ENCODE measurements at places on chromosomes 5 and 9. TPM values are rescaled to one million over a fixed set of nuclear protein-coding genes. Genes with fewer than 3 reads are reported as not detected.

- no peak overlapping the region for H3K4me3 ChIP-seq
- no peaks in the 10 kb centered on the region for H3K27me3 ChIP-seq
- no peaks in the 10 kb centered on the region for H3K36me3 ChIP-seq
- no peak overlapping the region for H3K27ac ChIP-seq
Observed at GRCh38 chr5:63727583-63727982, 234.7 kb downstream of the HTR1A start.

DNA sequence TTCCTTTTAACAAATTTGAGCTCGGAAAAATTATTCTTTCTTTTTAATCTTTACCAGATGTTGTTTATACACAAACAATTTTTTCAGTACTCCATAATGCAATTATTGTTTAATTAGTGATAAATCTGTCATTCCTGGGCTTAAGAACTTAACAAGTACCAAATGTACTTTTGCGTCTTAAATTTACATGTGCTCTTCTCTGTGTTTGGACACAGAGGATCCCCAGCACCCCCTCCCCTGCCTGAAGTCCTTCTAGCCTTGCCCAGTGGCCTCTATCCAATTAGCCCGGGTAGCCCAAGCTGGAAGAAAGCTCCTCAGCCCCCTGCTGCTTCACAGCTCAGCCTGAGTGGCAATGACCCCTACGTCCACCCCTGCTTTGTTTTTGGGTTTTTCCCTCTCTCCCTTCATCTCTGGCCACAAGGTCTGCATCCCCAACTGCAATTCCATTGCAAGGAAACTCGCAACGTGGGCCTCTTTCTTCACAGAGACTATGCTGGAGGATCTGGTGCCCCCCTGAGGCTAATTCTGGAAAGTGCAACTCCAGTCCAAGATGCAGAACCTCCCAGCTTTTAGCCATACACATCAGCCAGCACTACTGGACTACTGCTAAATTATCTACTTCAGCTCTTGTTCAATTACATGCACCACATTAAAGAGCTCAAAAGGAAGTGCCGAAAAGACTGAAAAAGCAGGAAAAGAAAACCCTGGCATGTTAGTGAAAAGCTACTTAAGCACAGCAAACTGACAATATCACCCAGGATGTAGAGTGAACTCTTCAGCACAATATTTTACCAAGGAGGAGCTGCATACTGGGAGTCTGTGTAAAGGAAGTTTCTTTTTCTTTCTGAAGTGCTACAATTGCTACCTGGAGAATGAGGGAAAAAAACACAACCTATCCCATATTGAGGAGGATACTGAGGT is 186.2 kb downstream of the FANCC start:
- H3K4me3 ChIP-seq: no peak overlapping the region
- no peaks in the 10 kb centered on the region for H3K36me3 ChIP-seq
- DNase-seq: peak; percentile 34

GRCh38 chr5:111627862-111628261 is 115.5 kb upstream of the STARD4 start:
- H3K4me1 ChIP-seq: no peaks in the 10 kb centered on the region
- no peak for DNase-seq
- H3K27ac ChIP-seq: no peak overlapping the region
- H3K36me3 ChIP-seq: no peaks in the 10 kb centered on the region
- H3K27me3 ChIP-seq: no peaks in the 10 kb centered on the region

DNA sequence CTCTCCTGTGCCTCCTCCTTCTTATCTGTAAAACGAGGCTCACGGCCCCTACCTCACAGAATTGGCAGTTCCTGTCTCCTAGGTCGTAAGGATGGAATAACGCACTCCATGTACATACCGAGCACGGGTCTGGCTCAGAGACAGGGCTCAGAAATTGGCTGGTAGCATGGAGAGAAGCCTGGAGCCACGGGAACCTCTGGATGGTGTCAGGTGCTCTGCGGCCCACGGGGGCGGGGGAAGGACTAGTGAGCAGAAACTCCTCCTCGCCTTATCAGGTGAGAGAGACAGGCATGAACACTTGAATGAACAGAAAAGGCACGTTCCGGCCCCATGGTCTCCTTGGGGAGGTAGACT is 15.4 kb upstream of the C5orf47 start:
- peak overlapping the region; percentile 38 for H3K4me3 ChIP-seq
- H3K4me1 ChIP-seq: peaks cover 6% of the 10 kb centered on the region
- H3K36me3 ChIP-seq: no peaks in the 10 kb centered on the region
- H3K27ac ChIP-seq: no peak overlapping the region

GRCh38 chr5:25412116-25412661 is 767.4 kb upstream of the CDH10 start:
- H3K36me3 ChIP-seq: no peaks in the 10 kb centered on the region
- no peak for DNase-seq
- H3K27ac ChIP-seq: no peak overlapping the region
- H3K4me1 ChIP-seq: no peaks in the 10 kb centered on the region
- H3K27me3 ChIP-seq: no peaks in the 10 kb centered on the region
- H3K4me3 ChIP-seq: no peak overlapping the region

- H3K27ac ChIP-seq: no peak overlapping the region
- no peaks in the 10 kb centered on the region for H3K4me1 ChIP-seq
- no peaks in the 10 kb centered on the region for H3K27me3 ChIP-seq
- no peaks in the 10 kb centered on the region for H3K36me3 ChIP-seq
- H3K4me3 ChIP-seq: no peak overlapping the region
Observed at GRCh38 chr5:60402161-60402785, 297.7 kb downstream of the DEPDC1B start.

DNA sequence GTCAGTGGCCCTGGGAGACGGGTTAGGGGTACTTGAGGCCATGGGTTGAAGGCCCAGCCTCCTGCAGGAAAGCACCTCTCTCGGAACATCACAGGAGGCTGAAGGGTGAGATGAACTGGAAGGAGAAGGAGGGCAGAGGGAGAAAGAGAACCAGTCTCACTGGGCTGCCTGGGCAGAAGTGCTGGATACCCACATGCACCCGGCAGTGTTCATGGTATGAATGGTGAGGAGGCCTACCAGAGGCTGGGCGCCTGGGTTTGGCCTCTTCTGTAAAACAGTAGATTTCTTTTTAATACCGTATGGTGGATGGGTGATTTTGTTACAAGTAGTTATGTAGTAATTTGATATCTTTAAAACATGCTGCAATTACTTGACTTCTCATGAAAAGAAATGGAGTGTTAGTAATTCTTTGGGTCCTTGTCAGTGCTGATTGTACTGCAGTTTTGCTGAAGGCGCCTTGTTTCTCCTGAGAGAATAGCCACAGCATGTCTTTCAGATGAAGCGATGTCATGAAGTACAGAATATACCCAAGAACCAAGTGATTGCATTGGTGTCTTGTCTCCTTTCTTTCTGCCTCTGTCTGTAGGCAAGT is 258.6 kb downstream of the FANCC start:
- no peak for DNase-seq
- no peaks in the 10 kb centered on the region for H3K27me3 ChIP-seq
- no peak overlapping the region for H3K27ac ChIP-seq

Gene STKLD1
- 1.6 TPM for total RNA-seq

Gene SLC25A2
- total RNA-seq: 0.41 TPM

Gene CERCAM
- 0.72 TPM for total RNA-seq

Gene GABRA1
- total RNA-seq: not detected

All from naive thymus-derived CD4-positive, alpha-beta T cell (primary cell).